Stimulated activated CD4-positive, alpha-beta T cell treated with anti-CD3 and anti-CD28 coated beads, Interleukin-4, amount 100 ng/mL, for 1 hour (primary cell): ENCODE measurements at places on chromosomes 12 and 14.

DNA sequence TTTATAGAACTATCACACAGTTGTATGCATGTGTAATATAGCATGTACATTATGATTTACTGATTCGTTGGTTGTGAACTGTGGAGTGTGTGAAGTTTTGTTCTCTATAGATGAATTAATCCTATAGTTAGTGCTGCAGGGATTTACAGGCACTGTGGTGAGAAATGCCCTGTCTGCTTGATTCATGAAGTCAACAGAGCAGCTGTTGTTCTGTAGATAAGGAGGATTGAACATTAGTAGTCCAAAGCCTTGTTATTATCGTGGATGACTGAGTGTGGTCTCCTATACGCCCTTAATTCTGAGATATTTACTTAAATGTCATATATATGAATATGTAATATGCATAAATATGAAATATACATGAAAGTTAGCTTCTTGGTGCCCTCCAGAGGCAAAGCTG lies 98.3 kb downstream of the DNAH10 start:
- no peak for DNase-seq

DNA sequence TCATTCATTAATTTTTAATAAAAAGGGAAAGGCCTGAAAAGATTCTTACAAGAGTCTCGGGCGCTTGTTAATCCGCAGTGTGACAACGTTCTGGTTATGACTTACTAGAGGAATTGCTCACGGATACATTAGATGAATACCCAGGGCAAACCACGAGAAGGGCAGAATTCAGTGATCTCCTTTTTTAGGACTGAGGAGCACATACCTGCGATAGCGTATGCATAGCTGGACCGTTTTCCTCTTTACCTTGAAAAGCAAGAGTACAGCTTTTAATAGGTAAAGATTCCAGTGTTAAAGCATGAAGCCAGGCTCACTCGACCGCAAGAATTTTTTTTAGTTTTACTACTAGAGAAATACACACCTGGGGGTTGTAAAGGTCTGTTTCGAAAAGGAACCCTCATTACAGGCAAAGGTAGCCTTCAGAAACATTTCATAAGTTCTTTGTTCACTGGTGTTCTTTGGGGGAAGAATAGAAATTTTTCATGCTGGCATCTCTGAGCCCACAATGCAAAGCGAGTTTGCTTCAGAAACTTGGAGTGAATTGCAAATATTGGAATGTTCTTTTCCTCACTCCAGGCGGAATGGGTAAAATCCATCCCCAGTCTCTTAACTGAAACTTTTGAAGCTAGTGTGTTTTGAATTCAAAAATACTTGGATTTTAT lies 953 bp downstream of the MAPK1IP1L start:
- no peak for DNase-seq

GRCh38 chr14:90191154-90191553 lies 65.2 kb upstream of the PSMC1 start:
- DNase-seq, result no peak

- peak; percentile 79 for DNase-seq
Measured at GRCh38 chr12:123237646-123238329, 4.6 kb downstream of the MTRFR start.

- no peak for DNase-seq
Measured at GRCh38 chr14:55712491-55712890, 132.5 kb downstream of the KTN1 start.

DNA sequence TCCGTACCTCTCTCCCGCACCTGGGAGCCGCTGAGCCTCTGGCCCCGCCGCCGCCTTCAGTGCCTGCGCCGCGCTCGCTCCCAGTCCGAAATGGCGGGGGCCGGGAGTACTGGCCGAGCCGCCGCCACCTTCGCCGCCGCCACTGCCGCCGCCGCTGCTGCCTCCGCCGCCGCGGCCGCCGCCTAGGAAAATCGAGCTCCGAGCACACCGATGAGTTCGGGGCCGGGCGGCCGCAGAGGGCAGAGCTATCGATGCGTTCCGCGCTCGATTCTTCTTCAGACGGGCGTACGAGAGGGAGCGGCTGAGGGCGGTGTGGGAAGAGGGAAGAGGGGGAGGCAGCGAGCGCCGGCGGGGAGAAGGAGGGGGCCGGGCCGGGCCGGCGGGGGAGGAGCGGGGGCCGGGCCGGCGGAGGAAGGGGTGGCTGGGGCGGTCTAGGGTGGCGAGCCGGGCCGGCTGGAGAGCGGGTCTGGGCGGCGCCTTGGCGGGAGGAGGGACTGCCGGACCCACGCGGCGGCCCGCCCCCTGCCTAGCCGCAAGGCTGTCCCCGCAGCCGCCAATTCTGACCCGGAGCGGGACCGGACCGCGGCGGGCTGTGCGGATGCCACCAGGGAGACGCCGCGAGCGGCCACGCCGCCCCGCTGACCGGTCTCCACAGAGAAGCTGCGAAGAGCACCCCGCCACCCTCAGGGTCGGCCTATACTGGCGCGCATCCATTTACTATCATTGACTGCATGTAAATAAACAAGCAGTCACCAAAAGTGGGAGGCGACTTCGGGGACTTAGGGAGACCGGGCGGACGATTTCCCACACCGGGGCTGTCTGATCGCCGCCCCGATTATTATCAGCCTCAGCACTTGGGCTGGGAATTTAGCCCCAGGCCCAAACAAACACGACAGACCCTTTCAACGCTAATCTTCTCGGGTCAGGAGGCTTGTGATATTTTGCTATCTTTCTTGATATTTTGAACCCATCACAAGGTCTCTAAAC lies at the start of gene KRAS:
TSS of gene KRAS (minus strand) at position 186 of the 987 bp plus-strand sequence.
- peak; percentile 93 for DNase-seq
